ENCODE measurements at places on chromosomes 16 and 17.

GRCh38 chr17:35736236-35736635, 4.8 kb downstream of the RASL10B start:
- DNase-seq: no peak

GRCh38 chr16:8796469-8797363, 723 bp downstream of the TMEM186 start:
- no peak for DNase-seq

DNA sequence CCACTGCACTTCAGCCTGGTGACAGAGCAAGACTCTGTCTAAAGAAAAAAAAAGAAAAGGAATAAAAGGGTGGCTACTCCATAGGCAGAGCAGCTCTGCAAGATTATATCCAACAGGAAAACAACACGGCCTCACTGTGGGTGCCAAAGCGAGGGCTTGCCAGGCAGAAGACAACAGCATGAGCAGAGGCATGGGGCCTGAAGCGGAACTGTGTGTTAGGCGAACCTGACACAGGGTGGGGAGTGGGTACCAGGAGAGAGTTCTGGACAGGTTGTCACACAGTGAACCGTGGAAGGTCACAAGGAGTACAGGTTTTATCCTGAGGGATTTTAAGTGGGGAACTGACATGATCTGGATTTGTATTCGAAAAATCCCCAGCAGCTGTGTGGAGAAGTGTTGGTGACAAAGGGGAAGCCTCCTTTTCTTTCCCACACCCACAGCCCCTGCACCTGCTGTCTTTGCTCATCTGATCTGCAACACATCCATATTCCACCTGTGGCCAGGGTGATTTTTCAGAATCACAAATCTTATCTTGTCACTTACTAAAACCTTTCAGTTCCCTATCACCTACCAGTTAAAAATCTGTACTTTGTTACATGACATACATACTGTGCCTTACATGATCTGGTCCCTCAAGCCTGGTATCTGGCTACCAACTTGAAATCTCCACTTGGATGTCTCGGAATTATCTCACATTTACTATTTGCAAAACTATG, 23.2 kb upstream of the ARHGAP17 start:
- DNase-seq: no peak

- DNase-seq: no peak
Measured at GRCh38 chr16:12119562-12119961, 143.0 kb downstream of the SNX29 start.

DNA sequence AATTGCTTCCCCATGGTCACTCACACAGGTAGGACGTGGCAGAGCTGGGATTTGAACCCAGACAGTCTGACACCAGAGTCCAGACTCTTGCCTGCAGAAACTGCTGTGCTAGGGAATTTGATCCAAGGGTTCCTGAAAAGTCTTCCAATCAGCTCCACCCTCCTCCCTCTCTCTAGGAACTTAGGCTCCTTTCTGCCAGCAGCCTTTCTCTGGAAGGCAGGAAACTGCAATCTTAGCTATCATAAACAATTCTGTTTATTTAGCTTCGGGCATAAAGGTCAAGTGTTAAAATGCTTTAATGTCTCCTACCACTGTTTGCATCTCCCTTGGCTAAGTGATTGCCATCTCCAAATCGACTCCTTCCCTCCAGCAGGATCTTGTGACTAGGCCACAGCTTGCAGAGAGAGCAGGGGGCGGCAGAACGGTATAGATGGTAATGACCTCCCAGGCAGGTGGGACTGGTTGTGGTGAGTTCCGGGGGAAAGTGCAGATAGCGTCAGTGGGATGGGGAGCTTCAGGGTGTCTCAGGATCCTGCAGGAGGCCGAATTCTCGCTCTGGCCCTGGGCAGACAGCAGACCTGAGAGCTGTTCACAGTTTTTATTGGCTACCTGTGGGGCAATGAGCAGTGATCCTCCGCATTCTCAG, 882.4 kb upstream of the EEF2KMT start:
- peak; percentile 15 for DNase-seq

DNA sequence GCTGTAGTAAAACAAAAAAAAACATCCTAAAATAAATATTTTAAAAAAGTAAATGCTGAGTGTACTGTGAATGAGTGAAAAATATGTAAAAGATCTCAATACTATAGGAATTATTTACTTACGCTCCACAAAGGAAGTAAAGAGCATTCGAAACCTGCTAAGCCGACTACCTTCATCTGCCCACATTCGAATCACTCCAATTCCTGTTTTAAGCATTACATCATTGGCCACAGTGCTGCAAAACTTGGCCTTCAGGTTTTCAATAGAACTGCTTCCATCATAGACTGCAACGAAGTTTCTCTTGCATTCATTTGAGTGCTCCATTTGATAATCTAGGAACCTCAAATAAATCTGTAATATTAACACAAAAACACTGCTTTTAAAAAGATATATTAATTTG, 34.4 kb downstream of the NETO2 start:
- DNase-seq: no peak

DNA sequence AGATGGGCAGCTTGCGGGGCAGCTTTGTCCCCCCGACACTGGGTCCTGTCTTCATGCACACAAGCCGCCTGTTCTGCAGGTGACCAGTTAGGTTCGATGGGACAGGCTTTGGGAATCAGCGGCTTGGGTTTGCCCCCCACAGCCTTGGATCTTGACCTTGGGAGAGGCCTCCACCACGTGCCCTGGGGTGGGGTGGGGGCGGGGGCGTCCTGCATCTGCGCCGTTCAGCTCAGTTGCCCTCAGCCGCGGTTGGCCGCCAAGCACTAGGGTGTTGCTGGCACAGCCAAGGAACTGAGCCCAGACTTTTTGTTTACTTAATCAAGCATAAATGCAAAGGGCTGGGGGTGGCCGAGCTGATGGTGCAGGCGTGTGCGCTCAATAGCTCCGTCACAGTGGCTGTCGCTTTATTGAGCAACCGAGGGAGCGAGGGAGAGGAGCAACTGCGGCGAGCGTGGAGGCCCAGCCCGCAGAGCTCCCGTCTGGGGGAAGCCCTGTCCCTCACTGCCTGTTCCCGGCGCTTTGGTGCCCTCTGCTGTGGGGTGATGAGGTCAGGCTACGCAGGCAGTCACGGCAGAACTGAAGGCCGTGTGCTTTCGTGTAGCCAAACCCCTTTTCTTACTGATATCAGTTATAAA, 33.9 kb downstream of the JPH3 start:
- DNase-seq: peak; percentile 86

DNA sequence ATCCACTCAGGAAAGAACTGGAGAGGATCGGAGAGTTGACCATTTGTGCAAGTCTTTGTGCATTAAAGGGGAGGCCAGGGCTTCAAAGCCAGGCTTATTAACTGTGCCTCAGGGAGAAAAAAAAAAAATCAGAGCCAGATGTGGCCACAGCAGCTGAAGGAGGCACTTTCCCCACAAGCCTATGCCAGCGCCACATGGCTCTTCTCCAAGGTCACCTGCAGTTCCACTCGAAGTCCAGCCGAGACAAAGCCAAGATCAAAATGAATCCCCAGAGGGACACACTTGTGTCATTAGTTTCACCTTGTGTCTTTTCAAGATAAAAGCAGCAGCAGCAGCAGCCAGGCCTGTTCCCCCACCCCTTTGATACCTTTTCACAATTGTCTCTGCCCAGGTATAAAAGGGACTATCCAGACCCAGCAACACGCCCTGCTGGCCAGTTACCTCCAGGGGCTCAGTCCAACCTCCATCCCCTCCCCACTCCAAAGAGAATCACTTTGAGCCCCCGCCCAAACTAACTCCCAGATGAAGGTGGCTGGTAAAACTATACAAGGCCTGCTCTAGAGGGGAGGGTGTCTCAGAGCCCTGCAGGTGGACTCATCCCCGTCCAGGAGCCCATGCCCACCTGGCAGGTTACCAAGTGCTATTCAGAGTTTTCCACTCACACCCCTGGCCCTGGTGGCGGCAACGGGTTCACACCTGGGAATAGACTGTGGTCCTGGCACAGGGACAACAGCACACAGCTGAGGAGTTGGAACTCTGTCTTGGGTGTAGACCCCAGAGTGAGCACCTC, 29.2 kb downstream of the AXIN2 start:
- DNase-seq: no peak

DNA sequence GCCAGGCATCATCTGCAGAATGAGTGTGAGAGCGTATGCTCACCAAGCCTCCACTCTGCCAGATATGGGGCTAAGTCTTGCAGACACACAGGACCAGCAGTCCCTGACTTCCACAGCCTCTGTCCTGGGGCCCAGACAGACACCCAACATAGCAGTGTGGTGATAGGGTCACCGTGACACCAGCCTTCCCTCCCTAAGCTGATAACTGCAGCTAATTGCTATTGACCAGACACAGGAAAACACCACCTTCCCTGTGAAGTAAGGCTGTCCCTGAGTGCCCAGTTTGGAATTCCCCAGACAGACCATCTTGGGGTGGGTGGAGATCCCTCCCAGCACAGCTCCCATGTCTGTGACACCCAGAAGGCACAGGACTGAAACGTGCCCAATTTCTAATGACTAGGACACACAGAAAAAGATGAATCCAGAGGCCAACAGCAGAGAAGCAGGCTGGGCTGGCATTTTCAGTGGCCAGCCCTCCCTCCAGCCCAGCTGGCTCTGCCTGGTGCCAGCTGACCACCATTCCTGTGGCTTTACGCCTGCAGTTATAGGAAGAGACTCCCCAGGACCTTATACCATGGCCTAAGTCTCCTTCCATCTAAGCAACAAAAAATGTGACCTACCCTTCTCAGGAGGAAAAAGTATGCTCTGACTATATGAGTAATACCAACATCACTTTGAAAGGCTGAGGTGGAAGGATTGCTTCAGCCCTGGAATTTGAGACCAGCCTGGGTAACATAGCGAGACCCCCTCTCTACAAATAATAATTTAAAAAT, 30.3 kb downstream of the ATPAF2 start:
- DNase-seq: no peak

DNA sequence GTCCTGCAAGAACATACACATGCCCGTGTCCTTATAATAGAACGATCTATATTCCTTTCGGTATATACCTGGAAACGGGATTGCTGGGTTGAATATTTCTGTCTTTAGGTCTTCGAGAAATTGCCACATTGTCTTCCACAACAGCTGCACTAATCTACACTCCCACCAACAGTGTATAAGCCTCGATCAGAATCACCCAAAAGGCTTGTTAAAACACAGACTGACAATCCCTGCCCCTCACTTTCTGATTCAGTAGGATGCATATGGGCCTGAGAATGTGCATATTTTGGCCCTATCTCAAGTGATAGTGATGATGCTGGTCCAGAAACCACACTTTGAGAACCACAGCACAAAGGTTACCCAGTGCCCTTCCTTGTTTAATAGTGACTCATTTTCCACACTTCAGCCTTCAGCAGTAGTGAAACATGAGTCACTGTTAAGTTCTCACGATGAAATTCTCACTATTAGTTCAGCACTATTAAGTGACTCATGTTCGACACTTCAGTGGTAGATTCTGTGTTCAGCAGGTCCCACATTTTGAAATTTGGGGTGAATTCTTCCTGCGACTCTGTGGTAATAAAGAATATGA, 215.6 kb downstream of the GRIN2A start:
- no peak for DNase-seq

- no peak for DNase-seq
Measured at GRCh38 chr16:66277311-66278070, 89.0 kb upstream of the CDH5 start.

- DNase-seq: no peak
Measured at GRCh38 chr17:42414704-42415409, 8.2 kb downstream of the CAVIN1 start.

DNA sequence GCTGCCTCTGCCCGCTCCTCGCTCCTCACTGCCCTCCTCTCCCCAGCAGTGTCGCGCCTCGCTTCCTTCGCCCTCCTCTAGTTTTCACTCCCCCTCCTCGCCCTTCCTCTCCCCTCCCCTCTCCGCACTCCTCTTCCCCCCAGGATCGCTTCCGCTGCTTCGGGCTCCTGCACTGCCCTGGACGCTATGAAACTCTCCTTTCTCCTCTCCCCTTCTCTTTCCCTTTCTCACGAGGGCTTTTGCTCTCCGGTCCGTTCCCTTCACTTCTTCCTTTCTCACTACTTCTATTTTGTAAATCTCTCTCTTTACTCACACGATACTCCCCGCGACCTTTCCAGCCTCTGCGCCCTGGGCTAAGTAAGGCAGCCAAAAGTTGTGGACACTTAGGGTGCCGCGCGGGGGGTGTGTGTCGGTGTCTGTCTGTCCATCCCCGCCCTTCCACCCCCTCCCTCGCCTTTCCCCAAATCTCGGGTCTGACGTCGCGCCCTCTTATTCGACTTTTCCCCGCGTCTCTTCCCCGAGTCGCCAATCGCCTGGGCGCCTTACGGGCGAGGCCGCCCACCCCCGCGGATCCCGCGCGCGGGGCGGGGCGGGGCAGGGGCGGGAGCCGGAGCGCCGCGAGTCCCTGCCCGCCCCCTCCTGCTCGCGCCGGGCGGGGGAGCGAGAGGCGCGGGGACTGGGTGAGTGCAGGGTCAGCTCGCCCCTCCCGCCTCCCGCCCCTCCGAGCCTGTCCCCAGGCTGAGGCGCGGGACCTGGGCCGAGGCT, at the start of gene IRX3:
TSS of gene IRX3 (minus strand) at position 422 of the 765 bp plus-strand sequence. CDS start 737 bp downstream, outside the sequence.
- DNase-seq: peak; percentile 70

DNA sequence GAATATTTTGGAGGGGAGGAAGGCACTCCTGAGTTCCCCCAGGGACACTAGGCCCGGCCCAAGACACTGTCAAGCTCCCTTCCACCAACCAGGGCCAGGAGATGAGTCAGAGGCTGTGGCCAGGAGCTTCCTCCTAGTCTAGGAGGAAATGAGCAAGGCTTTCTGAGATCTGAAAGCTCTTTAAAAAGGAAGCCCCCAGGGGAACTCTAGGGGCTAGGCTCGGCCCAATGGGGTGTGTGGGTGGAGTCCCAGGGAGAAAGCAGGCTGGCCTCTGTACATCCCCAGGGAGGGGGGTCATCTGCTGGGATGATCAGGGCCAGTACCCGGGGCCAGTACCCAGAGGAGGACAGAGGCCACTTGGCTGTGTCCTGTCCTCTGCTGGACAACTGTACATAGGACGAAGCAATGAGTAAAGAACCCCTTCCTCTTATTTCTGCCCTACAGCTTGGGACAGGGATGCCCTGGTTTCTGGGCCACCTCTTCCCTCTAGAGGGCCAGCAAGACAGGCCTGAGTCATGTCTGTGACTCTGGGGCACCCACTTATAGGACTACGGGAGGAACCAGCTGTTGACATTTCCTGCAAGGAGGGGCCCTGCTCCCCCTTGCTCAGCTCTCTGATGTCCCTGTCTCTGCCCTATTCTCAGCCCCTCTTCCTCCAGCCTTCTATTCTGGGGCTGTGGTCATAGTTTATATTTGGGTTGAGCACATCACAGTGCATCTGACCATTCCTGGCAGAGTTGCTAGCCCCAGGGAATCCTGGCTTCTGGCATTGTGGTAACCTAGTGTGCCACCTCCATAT, 2.7 kb downstream of the FHOD1 start:
- no peak for DNase-seq
